ENCODE measurements at places on chromosomes 5 and 9. TPM values are rescaled to one million over a fixed set of nuclear protein-coding genes. Genes with fewer than 3 reads are reported as not detected.

COL5A1 gene
- 37.8 TPM for total RNA-seq

CFAP77 gene
- total RNA-seq: not detected

SLC6A3 gene
- 0.52 TPM for total RNA-seq

DNA sequence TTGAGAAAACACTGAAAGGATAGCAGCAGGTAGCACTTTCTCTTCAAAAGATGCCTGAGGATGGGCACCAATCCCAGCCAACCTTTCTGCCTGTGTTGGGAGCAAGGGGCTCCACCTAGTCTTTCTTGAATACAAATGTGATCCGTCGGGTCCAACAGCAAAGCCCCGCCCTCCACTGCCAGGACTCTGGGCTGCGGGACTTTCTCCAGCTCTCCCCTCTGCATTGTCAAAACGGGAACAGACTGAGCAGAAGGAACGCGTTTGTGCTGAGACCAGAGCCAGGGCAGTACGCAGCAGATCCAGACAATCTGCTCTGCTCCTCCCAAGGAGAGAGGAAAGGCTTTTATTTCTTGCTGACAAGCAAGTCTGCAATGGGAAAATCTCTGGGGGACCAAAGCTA is 139.7 kb downstream of the SEC61B start:
- no peak for DNase-seq

GRCh38 chr5:112316006-112316405 is 103.1 kb downstream of the EPB41L4A start:
- no peak for DNase-seq

TMEM252 gene
- not detected for total RNA-seq

GRCh38 chr5:31786090-31786631 is 147.2 kb downstream of the PDZD2 start:
- DNase-seq: no peak

- no peak for DNase-seq
These were observed 128.9 kb downstream of the CAMK4 start for GRCh38 chr5:111353035-111353434.

DNA sequence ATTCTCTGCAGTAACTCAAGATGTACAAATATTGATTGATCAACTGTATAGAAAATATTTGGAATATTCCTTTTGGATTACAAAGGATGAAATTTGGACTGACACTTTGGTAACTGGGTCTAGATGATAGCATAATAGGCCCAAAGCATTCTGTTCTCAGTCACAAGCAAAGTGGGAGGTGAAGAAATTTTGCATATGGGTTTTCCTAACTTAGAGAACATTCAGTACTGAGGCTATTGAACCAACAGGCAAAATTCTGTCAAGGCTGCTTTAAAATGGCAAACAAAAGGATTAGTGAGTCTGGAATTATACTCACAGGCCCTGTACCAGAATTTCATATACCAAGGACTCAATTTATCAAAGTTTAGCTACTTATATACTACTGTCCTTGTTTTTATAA is 1020.6 kb downstream of the TLE4 start:
- DNase-seq: no peak

DNA sequence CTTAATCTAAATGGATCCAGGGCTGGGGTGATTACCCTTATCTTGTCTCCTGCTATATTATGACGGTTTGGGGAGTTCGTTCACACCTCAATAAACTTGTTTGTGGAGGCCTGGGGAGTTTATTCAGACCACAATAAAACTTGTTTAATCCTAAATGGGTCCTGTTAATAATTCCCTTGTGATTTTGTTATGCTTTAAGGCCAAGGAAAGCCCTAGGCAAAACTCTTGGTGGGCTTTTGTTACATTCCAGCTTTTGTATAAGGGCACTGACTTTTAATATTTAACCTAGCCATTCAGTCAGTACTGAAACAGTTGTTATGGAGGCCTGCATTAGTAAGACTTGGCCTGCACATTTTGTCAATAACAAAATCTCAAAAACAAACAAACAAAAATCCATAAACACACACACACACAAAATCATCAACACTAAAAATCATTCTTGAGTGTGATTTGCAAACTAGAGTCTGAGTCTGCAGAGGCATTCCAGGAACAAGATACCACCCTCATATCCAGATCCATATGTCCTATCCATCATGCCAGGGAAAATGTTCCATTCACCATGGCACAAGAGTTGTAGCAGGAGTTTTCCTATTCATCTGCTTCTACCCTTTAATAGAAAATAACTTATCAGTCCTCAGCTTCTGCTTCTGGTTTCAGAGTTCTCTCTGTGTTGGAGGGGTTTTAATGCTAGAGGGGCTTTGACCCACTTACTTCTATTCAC is 421.7 kb downstream of the AGTPBP1 start:
- DNase-seq: no peak

- DNase-seq: no peak
These were observed 340.8 kb downstream of the DTWD2 start for GRCh38 chr5:118647587-118647986.

DNA sequence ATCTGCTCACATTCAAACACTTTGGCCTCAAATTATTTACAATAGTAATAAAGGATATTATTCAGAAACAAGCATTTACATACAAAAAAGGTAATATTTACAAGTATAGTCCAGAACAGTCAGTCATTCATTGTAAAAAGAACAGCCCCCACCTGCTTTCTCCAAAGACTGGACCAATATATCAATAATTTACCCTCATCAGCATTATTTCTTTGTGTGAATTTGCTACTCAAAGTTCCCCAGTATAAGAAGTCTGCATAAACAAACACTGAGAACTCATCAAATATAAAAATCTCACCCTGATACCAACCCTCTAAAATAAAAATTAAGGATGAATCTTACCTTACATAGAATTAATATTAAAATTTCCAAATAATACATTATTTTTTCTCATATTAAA is 267.8 kb upstream of the POU5F2 start:
- DNase-seq: no peak

- DNase-seq: no peak
These were observed 2200.5 kb downstream of the MAT2B start for GRCh38 chr5:165705960-165706359.

DNA sequence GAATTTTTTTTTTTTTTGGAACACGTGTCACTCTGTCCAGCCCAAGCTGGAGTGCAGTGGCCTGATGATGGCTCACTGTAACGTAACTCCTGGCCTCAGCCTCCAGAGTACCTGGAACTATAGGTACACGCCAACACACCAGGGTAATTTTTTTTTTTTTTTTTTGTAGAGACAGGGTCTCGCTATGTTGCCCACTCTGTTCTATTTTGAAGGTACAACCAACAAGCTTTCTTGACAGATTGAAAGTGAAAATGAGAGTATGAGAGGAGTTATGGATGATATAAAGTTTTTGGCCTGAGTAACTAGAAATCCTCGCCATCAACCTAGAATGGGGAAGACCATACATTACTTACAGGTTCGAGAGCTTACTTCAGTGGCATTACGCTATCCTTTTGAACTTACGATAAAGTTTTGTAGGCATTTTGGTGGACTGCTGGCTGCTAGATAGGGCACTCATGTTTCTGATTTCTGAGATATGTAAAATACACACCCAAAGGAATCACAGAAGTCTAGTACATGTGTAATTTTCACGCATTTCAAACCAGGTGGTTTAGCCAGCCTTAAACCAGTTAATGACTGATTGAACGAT is 806 bp upstream of the CDC42SE2 start:
- no peak for DNase-seq

DNA sequence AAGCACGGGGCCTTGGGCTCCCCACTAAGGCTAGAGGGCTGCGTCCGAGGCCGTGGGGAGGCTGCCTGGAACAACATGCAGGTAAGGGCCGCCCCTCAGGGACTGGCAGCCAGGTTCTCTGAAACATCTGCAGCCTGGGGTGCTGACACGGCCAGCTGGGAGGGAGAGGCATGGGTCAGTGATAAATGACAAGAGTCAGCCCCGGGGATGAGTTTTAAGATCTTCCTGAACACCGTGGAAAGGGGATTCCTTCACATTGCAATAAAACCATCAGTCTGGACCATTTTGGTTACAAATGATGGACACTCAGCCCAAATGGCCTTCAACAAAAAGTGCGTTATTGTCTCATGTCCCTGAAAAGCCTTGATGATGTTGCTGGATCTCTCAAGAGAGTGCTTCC is 32.9 kb upstream of the SAP30L start:
- no peak for DNase-seq

AK1 gene
- total RNA-seq: 158 TPM

C5orf58 gene
- not detected for total RNA-seq

- no peak for DNase-seq
These were observed 241.2 kb downstream of the FAM114A2 start for GRCh38 chr5:153797484-153797883.

DNA sequence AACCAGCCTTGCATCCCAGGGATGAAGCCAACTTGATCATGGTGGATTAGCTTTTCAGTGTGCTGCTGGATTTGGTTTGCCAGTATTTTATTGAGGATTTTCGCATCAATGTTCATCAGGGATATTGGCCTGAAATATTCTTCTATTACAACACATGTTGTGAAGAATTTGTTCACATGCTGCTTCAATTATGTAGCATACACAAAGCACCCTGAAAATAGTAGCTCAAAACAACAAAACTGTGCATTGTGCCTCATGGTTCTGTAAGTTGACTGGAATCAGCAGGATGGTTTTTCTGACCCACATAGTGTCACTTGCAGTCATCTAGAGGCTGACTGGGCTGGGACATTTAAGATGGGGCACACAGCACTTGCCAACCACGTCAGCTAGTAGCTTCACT is 193.9 kb downstream of the SYK start:
- DNase-seq: no peak

DNA sequence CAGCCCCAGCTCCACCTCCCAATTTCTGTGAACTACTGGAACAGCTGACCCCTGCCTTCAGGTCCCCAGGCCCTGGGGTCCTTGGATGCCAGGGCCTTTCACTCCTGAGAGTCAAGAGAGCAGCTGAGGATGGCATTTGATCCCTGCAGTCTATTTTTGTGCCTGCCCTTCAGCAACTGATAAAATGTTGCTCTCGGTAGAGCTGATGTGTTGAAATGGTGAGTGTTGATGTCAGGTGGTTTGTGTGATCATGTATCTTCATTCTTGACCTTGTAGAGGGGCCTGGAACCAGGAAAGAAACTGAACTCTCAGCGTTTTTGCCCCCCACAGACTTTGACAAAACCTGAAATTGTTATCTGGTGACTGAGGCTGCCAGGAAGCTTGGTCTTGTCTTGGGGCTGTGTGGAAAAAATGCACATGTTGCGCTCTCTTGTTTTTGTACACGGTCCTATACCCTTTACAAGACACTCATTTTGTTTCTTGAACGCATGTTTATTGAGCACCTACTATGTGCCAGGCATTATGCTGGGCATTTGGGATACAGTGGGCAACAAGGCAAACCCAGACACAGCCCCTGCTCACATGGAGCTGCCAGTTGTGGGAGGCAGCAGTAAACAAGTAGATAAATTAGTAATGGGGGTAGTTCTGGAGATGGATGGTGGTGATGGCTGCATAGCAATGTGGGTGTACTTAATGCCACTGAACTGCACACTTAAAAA is 78.3 kb downstream of the PPARGC1B start:
- no peak for DNase-seq

- DNase-seq: no peak
These were observed 147.3 kb downstream of the FAM114A2 start for GRCh38 chr5:153891394-153891793.

DNA sequence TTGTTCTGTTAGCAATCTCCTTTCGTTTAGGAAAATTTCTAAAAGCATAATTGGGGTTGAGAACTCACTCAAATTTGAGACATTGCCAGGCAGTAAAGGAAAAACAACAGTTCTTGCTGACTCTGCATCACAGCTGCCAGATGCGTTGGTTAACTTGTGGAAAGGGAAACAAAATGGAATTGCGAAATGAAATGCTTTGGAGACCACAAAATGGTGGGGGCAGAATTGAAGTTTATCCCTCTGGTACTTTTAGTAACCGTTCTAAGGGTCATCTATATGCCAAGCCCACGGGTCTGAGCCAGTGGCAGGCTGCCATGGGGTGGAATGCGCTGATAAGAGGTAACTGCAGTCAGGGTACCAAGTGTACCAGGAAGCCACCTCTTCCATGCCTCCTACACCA is 28.6 kb upstream of the SELENOP start:
- peak; percentile 92 for DNase-seq

GRCh38 chr5:133889271-133889905 is 79.0 kb downstream of the C5orf15 start:
- peak; percentile 26 for DNase-seq

- peak; percentile 56 for DNase-seq
These were observed 81.0 kb upstream of the SLC25A51 start for GRCh38 chr9:37984672-37985611.

- DNase-seq: no peak
These were observed 38.5 kb upstream of the DEPDC1B start for GRCh38 chr5:60738461-60738860.

SMIM15 gene
- total RNA-seq: 48.9 TPM

TAF11L5 gene
- total RNA-seq: not detected

LIX1 gene
- total RNA-seq: not detected

GRCh38 chr9:110217656-110218099 is 9.7 kb upstream of the C9orf152 start:
- DNase-seq: no peak

- no peak for DNase-seq
These were observed 218.6 kb downstream of the PJA2 start for GRCh38 chr5:109191153-109191558.

DNA sequence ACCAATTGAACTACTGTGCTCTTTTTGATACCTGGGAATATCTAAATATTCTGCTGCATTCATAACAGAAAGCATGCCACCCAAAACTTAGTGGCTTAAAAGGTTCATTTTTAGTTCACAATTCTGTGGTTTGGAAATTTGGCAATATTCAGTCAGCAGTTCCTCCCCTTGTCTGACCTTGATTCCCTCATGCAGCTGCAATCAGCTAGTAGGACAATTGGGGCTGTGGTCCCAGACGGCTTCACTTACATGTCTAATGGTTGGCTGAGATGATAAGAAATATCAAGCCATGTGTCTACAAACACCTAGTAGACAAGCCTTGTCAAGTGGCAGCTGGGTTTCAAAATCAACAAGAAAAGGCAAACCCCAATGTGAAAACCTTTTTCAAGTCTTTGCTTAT is 51.3 kb downstream of the ANXA1 start:
- no peak for DNase-seq

NUDT2 gene
- 11.5 TPM for total RNA-seq

- DNase-seq: no peak
These were observed 517 bp upstream of the EXOSC2 start for GRCh38 chr9:130693101-130693425.

DNA sequence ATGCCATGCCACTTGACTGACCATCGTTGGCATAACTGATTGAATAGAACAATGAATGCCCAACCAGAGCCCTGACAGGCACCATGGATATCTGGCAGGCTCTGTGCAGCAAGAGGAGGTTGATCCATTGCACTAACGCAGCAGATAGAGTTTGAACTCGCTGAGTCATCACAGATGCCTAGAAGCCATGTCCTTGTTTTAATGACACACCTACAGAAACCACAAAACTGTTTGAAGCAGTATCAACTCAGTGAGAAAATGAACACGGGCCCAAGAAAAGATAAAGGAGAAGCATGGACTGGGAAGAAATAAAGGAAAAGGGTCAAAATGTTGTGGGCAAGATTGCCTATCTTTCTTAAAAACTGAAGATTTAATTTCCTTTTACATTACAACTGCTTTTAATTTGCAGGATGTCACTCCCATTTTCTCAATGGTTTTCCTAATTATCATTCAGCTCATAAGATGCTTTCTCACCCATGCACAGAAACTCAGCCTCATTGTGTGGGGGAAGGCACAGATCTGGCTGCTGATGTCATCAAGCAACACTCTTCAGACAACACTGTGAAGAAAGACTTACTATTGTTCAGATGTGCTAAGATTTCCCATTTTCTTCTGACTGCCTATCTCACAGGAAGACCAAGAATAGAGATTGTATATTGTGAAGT is 129.0 kb downstream of the PIK3R1 start:
- no peak for DNase-seq

GRIA1 gene
- total RNA-seq: 21.9 TPM

All from upper lobe of right lung (tissue), 1 donor.